ENCODE measurements at places on chromosomes 1 and 21.

GRCh38 chr1:2228157-2228594, at the start of gene SKI:
Gene SKI (plus strand): TSS chr1:2228319. CDS start chr1:2228767, 448 bp downstream.
- DNase-seq: no peak

DNA sequence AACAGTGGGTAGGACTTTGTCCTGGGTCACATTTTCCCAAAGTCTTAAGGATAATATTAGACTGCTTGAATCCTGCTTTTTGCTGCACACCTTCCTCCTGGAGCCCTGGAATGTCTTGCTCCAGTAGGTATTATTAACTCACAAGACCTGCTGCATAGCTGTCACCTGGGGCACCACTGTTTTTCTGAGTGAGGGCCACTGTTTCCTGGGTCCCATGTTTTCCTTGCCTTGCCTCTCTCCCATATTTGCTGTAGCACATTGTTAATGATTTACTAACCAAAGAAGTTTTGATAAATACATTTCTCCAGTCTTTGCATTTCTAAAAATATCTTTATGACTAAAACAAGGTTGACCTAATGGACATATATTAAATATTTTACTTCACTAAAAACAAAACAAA, 22.5 kb upstream of the FCAMR start:
- DNase-seq: no peak

- DNase-seq: no peak
Observed at GRCh38 chr1:77670330-77670729, 12.1 kb downstream of the ZZZ3 start.

GRCh38 chr21:38843806-38844503, 38.2 kb downstream of the ETS2 start:
- peak; percentile 59 for DNase-seq

- no peak for DNase-seq
Observed at GRCh38 chr1:188406636-188407035, 1577.9 kb downstream of the PLA2G4A start.

GRCh38 chr1:24957016-24957807, 27.1 kb upstream of the RUNX3 start:
- DNase-seq: no peak

DNA sequence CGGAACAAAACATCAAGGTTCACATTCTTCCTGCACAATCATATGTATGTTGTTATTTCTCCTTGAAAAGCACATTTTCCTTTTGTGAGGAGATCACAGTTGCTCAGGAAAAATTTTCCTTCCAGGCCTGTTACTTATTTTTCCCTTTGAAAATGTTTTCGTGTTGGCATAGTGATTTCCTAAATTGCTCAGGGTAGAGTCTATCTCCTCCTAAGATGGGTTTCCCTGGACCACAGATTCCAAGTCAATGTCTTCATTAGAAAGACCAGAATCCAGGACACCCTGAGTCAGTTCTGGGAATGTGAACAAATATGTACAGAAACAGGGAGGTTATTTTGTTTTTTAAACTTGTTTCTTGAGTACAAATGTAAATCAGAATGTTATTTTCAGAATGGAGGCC, 94.3 kb upstream of the C1orf105 start:
- DNase-seq: no peak

- DNase-seq: peak; percentile 75
Observed at GRCh38 chr1:227728059-227728891, 6.8 kb downstream of the JMJD4 start.

DNA sequence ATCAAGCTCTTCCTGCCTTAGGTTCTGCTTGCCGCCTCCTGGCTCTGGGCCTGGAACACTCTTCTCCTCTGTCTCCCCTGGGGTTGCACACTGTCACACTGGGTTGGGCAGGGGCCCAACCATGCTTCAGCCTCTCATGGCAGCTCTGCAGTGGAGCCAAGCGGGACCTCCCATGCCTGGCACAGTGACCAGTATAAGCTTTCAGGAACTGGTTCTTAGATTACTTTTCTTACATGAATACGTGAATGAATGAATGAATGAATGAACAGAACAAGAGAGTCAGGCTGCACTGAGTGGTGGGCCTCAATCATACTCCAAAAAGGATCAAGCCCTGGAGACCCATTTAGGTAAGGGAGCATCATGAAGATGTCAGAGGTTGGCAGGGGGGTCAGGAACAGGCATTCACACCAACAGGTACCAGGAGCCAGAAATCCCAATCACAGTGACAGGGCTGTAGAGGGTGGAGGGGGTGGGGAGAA, 30.8 kb upstream of the TMEM125 start:
- no peak for DNase-seq

DNA sequence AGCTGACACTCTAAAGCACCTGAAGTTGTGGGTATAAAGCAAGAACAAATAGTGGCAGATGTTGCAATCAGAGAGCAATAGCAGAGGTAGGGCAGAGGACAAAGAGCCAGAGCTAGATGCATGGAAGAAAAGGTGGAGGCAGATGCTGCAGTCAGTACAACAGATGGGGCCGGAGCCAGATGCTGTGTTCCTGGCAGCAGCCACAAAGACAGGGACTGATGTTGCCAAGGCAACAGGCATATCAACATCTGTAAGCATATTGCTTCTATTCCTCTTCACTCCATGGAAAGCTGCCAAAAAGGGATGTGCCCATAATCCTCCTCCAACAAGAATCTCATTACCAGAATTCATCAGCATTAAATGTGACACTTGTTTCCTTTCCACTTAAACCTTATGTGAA, 108.0 kb downstream of the TNNI3K start:
- no peak for DNase-seq

DNA sequence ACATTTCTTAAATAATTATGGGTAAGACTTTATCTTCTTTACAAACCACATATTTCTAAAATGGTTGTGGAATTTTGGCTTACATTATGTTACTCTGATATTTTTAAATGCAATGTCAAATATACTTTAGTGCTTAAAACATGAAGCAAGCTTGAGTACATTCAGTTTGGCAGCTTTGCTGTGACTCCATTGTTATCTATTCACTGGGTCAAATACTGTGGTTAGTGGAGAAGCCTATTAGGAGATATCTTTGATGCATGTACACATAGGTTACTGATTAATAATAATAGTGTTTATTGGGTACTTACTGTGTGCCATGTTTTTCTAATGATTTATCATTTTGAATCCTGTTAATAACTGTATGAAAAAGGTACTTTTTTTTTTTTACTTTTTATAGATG, 520.4 kb upstream of the B3GALT2 start:
- peak; percentile 0 for DNase-seq

DNA sequence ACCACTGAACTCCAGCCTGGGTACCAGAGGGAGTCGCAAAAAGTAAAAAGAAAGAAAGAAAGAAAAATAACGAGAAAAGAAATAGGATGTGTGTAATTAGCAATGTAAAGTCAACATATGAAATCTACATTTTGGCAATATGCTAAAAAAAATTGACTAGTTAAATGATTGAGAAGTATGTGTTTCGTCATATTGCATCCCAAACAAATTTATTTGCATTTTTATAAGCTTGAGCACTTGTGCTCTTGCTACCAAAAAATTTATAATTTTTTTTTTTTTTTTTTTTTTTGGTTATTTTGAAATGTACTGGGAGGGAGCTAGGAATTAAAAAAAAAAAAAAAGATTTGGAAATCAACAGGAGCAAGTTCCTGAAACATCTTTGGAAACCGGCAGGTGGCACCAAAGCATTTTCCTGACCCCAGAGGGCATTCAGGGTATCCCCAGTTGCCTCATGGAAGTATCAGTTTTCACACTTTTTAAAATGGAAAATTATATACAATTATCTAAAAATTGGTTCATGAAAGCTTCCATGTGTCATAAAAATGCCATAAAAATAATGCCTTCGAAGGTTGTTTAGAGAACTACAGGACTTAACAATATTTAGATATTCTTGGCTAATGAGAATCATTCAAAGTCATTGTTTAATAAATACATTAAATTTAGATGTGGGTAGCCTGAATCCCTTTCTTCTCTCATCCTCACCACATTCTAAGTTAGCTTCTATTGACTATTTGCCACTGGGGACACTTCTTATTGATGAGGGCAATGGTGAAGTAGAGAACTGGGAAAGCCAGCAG, 4.8 kb upstream of the HEATR1 start:
- DNase-seq: peak; percentile 67

GRCh38 chr1:212700223-212700891, 717 bp upstream of the BATF3 start:
- DNase-seq: no peak

DNA sequence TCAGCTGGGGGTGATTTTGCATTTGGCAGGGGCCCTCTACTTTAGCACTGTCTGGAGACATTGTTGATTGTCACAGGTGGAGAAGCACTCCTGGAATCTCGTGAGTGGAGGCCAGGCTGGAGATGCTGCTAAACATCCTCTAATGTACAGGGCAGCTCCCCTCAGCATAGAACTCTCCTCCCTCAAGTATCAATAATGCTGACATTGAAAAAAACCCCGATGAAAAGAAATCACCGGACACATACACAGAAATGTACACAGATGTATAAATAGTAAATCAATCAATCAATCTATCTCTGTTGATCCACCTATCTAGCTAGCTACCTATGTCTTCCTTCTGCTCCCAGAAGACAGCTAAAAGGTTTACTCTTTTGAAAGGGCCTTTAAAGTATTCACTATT, 89.4 kb upstream of the KCNJ15 start:
- DNase-seq: no peak

DNA sequence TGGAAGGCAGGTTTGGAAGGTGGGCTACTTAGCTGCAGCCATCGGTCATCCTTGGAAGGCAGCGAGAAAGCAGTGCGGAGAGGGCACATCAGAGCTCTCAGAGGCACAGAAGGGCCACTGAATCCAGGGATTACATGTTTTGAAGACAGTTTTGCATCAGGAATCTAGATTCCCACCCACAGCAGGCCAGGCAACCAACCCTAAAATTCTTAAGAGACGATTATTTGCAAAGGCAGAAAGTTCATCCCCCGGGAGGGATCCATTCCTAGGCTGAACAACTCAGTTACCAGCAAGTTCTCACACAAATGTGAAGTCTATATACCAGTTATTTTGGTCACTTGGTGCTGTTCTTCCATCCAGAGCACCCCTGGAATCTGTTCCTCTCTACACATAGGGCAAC, 457.3 kb upstream of the VAMP3 start:
- DNase-seq: no peak
